ENCODE measurements at places on chromosomes 16 and 17.

DNA sequence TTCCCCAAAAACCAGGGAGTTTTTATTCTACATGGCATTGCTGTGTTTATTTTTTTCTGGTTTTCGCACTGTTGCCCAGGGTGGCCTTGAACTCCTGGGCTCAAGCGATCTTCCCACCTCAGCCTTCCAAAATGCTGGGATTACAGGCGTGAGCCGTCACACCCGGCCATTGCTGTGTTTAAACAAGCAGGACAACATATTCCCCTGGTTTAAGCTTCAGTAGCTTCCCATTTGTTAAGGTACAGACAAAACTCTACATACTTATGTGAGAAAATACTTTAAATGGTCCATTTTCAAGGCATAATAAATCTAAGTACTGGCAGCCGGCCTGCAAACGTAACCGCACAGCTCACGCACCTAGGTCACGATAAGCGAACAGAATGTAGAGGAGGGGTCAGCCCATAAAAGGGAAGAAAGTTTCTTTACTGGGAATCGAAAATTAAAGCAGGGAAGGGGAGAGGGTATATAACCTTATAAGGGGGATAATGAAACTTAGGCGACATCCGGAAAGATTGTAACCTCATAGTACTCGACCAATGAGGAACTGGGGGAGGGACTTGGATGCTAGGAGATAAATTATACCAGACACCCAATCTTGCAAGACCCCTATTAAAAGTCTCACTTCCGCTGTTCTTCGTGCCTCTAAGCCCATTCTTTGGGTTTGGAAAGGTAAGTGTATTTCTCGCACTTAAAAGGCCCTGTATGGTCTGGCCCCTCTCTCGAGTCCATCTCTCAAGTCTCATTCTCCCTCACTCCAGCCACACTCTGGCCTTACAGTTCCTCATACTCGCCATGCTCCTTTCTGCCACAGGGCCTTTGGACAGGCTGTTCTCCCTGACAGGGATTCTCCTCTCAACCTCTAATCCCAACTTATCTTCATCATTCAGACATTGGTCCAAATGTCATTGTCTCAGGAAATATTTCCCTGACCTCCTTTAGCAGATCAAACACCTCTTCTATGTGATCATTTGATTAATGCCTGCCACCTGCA is 59.2 kb downstream of the TEX14 start:
- no peak for DNase-seq

GRCh38 chr17:75262112-75262606 is 480 bp downstream of the MRPS7 start:
- no peak for DNase-seq

- no peak for DNase-seq
Observed at GRCh38 chr16:28569021-28569420, 15.3 kb downstream of the SGF29 start.

DNA sequence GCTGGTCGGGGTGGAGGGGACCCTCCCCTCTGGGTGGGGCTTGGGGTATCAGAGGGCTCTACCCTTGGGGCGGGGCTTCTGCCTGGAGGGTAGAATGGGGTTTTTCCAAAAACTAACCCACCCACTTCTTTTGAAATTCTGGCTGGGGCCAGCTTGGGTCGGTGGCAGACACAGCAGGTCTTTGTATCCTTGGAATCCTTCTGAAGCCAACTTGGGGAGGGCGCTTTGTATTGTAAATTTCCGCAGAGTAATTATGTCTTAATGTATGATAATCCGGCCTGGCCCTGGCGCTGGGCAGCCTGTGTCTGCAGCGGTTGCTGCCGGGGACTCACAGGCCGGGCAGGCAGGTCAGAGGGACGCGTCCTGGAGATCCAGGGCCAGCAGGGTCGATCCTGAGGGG is 33.9 kb upstream of the GSE1 start:
- DNase-seq = no peak

DNA sequence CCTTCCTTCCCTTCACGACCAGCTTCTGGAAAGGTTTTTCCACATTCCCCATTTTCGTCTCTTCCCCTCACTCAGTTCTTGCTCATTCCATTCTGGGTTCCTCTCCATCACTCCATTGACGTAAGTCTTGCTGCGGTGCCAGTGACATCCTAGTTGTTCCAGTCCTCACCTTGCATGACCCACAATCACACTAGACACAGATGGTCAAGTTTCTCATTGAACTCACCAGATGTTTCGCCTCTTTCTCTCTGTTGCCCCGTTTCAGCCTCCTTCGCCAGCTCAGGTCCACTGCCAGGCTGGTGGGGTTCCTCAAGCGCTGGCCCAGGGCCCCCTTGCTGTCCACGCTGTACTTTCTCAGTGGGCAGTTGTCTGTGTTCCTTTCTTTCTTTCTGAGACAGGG is 43.4 kb downstream of the CCDC42 start:
- no peak for DNase-seq

- DNase-seq = no peak
Observed at GRCh38 chr16:87701505-87701921, 64.3 kb downstream of the KLHDC4 start.

GRCh38 chr16:19722269-19722952 is 4.3 kb downstream of the IQCK start:
- no peak for DNase-seq

GRCh38 chr17:74771319-74771914 is 4.7 kb downstream of the NAT9 start:
- DNase-seq = no peak

DNA sequence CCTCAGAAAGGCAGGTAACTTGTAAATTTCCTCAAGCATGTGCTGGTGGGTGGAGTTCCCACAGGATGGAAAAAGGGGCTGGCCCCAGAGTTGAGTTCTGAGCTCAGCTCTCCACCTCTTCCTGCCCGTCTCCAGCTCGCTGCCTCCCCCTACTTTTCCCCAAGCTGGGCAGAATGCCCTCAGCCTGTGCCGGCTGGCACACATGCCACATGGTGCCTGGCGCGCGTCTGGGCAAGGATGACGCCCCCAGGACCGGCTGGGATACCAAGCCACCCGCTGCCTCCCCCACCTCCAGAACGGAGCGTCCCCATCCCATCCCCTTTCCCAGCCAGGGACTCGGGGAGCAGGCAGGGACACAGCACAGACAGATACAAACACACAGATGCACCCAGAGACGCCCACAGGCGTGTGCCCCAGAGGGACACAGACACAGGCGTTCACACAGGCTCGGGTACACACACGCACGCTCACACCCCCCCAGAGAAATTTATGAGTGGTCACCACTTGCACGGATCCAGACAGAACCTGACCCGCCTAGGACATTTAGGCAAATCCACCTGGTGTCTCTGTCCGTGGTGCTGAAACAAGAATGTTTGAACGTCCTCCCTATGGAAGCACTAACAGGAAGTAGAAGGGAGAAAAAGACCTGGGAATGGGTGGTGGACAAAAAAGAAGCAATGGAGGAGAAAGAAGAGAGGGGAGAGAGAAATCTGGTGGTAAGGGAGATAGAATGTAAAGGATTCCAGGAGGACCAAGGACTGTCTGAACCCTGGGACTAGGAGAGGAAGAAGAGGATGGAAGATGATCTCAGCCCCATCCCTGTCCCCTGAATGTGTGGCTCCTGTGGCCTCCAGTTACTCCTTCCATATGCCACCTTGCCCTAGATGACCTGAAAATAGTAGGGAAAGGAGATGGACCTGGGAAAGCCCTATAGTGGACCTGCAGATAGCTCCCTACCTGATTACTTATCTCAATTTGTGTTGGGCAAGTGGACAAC is 15.5 kb downstream of the NEUROD2 start:
- no peak for DNase-seq

DNA sequence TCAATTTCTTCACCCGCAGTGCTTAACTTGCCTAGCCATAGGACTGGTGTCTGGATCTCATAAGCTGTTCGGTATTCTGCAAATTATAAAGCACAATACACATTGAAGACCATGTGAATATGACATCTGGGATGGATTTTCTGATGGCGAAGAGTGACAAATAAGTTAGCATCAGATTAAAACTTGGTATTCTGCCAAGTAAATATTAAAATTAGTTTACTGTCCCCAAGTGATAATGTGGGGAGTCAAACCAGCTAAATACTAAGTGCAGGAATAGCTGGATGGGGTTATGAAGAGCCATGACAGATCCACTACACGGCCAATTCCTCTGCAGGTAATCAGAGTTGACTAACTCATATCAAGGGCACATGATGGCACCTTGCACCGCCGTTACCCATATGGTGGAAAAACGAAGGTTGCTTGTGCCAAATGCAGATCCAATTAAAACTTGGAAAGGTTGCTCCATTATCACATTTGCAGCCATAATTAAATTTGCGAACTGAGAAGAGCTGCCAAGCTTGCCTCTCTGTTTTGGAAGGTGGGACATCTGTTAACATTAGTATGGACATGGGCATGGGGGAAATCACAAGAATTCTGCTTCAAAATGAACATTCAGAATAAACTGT is 114.9 kb upstream of the TOM1L1 start:
- DNase-seq = no peak

DNA sequence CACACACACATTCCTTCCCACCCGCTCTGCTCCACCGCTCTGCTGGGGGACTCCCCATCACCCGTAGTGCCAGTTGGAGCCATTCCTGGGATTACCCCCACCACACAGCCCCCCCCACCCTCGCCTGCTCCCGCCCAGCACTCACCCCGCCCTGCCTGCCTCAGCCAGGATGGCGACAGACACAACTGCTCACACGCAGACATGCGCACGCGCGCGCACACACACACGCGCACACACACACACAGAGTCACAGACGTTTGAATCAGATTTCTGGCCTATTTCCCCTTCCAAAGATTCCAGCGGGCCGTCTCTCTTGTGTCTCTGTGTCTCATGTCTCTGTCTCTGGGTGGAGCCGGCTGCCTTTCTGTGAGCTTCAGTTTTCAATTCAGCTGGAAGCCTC is 4.4 kb downstream of the CACNA1G start:
- no peak for DNase-seq

DNA sequence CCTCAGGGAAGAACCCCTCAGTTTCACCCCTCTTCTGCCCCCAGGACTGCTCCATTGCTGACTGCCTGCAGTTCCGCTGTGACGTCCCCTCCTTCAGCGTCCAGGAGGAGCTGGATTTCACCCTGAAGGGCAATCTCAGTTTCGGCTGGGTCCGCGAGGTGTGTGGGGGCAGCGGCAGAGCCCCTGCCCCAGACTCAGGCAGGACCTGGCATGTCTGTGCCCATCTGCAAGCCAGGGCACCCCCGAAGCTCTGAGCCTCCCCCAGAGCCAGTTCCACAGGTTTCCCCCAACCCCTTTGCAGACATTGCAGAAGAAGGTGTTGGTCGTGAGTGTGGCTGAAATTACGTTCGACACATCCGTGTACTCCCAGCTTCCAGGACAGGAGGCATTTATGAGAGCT is 4.4 kb downstream of the COX6A2 start:
- DNase-seq = no peak

DNA sequence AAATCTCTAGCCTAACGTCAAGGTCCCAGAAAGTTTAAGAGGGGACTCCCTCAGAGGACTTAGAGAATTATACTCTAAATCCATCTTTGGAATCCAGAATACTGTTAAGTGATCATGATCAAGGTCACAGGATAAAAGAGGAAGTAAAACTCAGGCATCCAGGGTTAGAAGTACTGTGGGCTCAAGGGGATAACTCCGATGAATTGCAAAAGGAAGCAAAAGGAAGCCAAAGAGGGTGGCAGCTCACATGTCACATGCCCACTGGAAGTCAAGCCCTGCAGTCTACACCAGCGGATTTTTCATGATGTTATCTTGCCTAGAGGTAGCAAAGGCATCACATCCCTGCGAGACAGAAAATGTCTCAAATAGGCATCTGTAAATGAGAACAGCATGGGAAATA is 3.8 kb downstream of the ZNF821 start:
- DNase-seq = no peak

DNA sequence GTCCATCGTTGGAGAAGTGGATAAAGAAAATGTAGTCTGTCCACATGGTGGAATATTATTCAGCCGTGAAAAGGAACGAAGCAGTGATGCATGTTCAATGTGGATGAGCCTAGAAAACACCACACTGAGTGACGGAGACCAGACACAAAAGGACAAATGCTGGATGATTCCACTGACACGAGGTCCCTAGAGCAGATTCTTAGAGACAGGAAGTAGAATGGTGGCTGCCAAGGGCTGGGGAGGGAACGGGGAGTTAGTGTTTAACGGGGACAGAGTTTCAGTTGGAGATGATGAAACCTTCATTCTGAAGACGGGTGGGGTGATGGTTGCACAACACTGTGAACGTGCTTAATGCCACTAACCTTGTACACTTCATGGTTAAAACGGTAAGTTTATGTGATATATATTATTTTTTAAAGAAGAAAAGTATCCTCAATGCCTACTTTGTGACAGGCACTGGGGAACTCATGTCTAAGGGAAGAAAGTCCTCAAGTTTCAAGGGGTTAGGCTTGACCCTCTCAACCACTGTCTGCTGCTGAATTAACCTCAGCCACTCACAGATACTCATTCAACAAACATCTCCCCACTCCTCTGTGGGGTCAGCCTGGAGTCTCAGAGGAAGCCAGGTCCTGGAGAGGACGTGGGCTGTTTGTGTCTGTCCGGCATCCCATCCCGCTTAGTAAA is 17.6 kb downstream of the C16orf74 start:
- no peak for DNase-seq

- no peak for DNase-seq
Observed at GRCh38 chr16:5018793-5019192, 14.9 kb downstream of the NAGPA start.

DNA sequence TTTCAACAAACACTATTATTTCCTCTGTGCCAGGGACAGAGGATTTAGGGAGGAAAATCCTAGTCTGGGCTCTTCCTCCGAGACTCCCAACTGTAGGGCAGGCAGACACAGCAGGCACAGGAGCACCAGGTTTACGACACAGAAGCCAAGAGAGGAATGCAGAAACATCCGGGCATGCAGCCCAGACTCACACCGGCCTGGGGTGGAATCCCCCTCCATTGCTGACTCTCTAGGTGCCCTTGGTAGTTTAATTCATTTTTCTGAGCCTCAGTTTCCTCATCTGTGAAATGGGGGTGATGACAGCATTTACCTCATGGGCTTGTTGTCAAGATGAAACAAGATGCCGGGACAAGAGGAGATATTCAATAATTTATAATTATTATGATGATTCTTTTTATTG is 14.9 kb downstream of the CA4 start:
- no peak for DNase-seq

DNA sequence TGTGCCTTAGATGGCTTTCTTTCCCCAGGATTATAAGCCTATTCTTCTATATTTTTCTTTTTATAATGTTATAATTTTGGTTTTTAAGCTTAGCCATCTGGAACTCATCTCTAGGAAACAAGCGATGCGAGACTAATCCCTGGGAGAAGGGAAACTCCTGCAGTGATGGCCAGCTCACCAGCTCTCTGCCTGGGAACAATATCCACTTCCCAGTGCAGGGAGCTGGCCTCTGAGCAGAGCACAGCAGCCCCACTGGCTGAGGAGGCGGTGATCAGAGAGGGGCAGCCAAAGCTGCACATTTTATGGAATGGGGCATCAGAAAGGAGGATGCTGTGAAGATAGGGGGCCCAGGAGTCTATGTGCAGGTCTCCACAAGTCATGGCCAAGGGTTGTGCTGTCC is 183.3 kb downstream of the LGALS9B start:
- no peak for DNase-seq

GRCh38 chr17:46832945-46833839 is 14.7 kb upstream of the WNT3 start:
- no peak for DNase-seq
